ENCODE measurements at places on chromosomes 5 and 9.

DNA sequence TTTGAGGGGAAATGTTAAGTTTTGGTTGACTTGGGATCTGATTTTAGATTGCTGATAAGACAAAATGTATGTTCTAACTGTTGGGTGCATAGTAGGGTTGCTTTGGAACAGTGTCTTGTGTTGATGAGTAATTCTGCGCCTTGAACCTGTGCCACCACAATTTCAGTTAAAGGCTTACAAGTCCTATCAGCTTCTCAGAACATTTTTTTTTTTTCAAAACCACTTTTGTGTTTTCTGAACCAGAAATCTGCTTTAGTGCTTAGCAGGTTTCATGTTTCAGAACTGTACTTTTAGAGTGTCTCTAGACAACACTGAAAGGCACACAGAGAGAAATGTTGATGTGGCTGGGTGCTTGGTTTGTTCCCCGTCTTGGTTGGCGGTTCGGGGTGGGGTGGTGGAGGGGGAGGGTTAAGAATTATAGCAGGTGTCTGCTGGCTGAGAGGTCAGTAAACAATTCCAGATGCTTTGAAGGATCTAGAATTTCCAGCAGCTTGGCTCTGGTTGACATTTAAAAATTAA, 84.6 kb downstream of the ANKRD55 start:
- DNase-seq, result no peak

DNA sequence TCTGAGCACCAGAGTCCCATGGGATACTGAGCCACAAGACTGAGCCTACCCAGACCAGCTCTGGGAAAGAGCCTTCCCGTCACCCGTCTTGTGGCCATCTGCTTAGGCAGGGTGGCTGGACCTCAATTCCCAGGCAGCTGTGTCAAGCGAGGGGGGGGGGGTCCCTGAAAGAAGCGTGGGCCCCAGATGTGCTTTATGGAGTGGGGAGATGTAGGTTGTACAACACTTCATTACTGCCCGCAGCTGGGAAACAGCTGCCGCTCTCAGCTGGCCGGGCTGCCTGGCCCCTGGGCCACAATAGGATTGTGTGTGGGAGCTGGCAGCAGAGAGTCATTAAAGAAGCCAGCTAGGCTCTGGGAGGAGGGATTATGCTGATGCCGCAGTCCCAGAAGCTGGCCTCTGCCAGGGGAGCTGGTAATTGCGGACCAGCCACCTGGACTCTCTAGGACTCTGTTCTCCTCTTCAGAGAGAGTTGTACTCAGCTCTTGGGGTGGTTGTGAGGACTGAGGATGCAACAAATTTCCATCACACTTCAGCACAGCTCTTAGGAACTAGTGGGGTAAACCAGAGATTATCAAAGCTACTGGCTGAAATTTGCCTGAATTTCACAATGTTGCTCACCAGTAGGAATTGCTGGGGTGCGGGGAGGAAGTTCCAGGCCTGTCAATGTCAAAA, 145.4 kb downstream of the GADD45G start:
- DNase-seq, result no peak

GRCh38 chr9:42396318-42396717, 212.9 kb downstream of the SPATA31A6 start:
- no peak for DNase-seq

DNA sequence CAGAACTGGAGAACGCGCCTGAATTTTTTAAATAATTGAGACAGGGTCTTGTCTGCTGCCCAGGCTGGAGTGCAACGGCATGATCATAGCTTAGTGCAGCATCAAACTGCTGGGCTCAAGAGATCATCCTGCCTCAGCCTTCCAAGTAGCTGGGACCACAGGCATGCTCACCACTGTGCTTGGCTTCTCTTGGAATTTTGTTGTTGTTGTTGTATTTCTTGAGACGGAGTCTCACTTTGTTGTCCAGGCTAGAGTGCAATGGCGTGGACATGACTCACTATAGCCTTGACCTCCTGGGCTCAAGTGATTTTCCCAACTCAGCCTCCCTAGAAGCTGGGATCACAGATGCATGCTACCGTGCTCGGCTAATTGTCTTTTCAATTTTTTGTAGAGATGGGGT, 58.4 kb upstream of the DAB2IP start:
- no peak for DNase-seq

GRCh38 chr5:38497946-38498345, 58.5 kb downstream of the LIFR start:
- no peak for DNase-seq
